ENCODE measurements at places on chromosomes 13 and 19.

DNA sequence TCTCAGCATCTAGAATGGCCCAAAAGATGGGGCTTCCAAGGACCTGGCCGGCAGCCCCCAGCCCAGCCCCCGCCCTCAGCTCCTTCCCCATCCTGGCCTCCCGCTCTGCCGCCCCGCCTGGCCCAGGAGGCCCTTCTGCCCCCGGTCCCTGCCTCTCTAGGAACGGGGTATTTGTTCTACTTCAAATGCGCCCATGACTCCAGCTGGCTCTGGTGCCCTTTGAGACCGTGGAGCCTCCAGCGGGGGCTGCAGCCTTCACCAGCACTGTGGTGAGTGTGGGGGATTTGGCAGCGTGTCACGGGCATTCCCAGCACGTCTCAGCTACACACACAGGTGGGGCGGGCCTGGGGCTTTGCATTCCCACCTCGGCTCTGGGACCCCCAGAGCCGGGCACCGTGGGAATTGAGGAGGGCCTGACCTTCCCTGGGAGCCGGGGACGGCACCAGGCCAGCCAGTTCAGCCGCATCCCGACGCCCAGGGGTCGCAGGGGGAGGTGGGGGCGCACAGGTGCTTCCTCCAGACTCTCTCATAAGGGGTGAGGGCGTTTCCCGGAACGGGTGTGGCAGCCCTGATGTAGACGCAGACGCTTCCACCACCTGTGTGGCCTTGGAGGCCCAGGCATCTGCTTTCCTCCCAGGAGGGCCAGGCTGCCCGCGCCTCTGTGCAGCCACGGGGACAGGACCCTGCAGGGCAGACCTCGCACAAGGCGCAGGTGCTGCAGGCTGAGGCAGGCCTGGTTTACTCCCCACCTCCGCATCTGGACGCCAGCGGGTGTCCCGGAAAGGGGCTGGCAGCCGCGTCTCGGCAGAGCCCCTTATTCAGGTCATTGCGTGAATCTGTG, 947 bp downstream of the ATP4B start:
- DNase-seq, result no peak

DNA sequence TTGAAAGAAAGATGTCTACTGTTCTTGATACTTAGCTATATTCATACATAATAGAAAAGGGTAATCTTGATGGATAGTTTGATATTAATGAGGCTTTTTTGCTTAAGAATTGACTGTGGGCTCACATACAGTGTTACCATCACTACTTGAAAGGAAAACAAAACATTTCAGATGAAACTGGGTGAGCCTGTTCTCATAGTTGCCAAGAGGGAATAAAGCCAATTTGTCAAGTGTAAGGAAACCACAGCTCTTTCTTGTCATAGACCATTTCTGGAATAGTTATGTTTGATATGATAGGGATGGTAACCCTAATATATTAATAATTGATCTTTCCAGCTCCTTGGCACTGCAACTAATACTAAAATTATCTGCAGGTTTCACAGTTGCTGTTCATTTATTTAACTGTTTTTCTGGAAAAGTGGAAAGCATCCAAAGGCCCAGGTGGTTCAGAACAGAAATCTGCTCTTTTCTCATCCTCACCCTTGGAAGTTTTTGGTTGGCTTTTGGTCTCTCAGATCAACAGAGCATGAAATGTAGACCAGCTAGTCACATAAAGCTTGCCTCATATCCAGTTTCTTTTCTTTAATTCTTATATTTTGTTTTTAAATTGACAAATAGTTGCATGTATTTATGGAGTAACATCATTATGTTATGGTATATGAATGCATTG, 43.2 kb downstream of the ARHGEF7 start:
- DNase-seq, result no peak

- no peak for DNase-seq
Measured at GRCh38 chr13:87798536-87798935, 127.4 kb downstream of the SLITRK5 start.

DNA sequence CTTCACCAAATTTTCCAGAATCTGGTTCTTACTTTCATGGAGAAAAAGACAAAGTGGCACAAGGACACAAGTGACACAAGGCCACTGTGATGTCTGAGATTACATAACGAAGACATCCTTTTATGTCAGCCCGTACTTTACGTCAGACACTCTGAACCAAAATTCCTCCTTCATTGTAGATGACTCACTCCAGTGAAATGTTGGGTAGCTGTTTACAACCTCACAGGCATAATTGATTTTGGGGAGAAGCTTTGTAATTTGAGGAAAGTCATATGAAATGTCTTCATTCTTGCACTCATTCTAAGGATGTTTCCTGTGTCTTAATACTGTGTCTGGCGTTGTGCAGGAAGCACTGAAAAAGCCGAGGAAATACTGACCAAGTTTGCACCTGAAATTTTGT, 20.0 kb upstream of the LGALS14 start:
- no peak for DNase-seq

- DNase-seq, result no peak
Measured at GRCh38 chr13:28459911-28460310, 35.0 kb downstream of the FLT1 start.

GRCh38 chr13:83943530-83944279, 61.4 kb upstream of the SLITRK1 start:
- DNase-seq, result no peak

DNA sequence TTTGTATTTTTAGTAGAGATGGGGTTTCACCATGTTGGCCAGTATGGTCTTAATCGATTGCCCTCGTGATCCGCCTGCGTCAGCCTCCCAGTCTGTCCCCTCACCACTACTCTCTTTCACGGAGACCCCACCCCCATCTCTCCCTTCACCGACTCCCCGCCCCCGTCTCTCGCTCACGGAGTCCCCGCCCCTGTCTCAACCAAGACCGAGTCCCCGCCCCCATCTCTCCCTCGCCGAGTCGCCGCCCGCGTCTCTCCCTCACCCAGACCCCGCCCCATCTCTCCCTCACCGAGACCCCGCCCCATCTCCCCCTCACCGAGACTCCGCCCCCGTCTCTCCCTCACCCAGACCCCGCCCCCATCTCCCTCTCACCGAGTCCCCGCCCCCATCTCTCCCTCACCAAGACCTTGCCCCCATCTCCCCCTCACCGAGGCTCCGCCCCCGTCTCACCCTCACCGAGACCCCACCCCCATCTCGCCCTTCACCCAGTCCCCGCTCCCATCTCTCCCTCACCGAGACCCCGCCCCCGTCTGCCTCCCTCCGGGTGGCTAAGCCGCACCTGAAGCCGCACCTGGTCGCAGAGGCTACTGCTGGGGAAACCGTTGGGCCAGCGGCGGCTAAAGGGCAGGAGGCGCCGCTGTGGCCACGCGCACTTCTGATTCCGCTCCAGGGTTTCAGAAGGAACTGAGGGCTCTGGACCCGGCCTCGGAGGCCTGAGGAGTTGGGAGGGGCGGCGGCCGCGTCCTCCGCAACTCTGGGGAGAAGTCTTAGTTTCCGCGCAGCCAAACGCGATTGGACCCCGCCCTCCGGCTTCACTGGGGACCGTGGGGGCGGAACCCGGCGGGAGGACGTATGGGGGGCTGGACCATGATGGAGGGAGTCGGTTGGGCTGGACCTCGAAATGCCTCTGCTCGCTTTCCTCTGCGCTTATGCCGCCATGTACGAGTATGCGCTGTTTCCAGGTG, 17.1 kb upstream of the ZNF846 start:
- peak; percentile 97 for DNase-seq

DNA sequence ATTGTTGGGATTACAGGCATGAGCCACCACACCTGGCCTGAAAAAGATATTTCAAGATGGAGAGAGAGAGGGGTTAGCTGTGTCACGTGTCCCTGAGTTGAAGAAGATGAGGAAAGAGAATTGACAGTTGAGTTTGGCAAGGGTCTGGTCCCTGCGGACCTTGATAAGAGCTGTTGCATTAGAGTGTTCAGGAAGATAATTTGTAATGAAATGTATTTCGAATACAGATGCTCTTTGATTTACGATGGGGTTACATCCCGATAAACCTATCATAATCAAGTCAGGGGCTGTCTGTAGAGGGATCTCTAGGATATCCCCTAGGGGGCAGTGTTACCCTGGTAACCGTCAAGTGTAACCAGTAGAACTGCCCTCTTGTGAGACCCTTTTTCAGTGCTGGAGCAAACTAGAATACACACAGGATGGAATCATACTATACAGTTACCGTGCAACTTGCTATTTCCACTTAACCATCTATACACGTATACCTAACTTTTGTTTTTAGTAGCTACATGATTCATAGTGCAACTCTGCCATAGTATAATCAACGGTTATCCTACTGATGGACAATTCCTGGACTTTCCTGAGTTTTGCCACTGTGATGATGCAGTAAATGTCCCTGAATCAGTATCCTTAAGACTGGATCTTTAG, 1.5 kb upstream of the ELOF1 start:
- DNase-seq, result peak; percentile 47

- DNase-seq, result no peak
Measured at GRCh38 chr13:30712536-30713532, 22.5 kb upstream of the ALOX5AP start.

DNA sequence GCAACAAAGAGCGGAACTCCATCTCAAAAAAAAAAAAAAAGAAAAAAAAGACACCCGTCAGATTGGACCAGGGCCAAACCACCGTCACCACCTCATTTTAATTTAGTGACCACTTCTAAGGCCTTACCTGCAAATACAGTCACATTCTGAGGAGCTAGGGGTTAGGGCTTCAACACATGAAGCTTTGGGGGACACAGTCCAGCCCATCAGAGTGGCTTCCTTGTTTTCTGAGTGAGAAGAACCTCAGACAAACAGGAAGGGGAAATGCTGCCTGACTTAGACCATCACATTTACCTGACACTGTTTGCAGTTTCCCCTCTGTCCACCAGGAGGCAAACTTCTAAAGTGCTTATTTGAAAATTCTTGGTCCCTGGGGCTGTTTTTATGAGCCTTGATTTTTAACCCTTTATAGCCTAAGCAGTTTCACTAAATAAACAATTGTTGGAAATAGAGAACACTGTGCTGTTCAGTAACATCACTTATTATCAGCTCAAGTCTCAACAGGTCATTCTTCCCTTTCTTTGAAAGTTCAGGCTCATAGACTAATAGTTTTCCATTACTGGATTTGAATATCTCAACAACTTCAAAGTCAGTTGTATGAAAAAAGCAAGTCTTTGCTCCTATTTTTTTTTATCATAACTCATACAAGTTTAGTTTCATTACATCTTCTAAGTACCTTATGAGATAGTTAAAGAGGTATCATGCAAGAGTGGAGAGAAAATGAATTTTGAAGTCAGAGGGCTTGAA, 74.9 kb upstream of the WASF3 start:
- peak; percentile 26 for DNase-seq

DNA sequence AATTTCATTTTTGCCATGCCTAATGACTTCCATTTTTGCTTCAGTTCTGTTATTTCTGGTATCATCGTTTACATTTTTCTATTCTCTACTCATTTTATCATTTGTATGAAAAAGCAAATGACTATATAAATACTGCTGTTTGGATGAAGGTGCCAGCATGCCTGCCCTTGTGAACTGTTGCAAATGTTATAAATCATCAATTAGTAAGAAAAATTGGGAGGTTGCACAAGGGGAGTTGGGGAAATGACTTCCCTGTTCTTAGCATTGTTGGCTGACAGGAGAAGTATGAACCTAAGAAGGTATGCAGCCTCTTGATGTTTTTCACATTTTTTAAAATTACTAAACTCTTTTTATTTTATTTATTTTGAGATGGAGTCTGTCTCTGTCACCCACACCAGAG, 15.1 kb downstream of the SAFB start:
- no peak for DNase-seq

DNA sequence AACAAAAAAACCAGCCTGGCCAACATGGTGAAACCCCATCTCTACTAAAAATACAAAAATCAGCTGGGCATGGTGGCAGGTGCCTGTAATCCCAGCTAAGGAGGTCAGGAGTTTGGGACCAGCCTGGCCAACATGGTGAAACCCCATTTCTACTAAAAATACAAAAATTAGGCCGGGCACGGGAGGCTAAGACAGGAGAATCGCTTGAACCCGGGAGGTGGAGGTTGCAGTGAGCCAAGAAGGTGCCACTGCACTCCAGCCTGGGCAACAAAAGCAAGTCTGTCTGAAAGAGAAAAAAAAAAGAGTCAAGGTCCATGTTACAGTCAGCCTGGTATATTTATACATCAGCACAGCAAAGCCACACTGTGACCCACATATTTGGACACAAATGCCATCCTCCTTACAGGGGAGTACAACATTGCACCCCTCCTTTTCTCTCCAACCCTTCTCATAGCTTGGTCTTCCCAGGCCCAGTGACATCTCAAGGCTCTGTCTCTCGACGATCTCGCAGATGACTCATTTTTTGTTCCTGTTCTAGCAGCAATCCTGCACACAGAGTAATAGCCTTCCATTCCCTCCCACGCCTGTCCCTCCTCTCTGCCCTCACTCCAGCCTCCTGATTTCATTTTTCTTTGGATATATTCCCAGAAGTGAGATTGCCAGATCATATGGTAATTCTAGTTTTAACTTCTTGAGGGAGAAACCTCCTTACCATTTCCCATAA, 21.0 kb upstream of the DPP9 start:
- DNase-seq, result no peak

GRCh38 chr13:44287958-44288357, 85.7 kb upstream of the SERP2 start:
- DNase-seq, result no peak

GRCh38 chr19:12578641-12579040, 27.4 kb upstream of the ZNF564 start:
- no peak for DNase-seq

GRCh38 chr19:35106291-35106583, 9.4 kb upstream of the FXYD3 start:
- DNase-seq, result no peak

DNA sequence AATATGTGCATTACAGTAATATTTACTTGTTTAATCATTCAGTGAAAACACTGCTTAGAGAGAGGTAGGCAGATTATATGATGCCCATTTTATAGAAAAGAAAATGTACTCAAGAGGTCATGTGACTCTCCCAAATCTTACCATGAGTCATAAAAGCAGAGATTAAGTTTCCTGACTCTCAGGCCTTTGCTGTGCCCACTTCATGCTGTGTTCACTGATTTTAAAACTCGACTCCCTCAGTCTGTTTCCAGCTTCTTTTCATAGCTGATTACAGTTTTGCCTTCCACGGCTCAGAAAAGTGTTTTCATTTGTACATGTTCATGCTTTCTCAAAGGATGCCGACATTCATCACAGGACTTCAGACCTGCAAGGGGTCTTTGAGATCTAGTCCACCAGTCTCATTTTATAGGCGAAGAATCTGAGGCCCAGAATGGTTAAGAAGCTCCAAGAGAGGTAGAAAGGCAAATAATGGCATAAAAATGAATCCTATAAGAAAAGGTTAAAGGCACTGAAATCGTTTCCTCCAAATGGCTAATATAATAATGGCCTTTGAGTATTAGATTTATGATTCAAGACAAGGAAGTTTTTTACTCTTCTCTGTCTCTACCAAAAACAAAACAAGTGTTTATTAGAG, 9.0 kb upstream of the IPO5 start:
- DNase-seq, result no peak

Measured in NCI-H510A treated with DMSO at 0.1 percent for 48 hours (cell line).